ELR (cell line): ENCODE measurements at places on chromosomes 3 and 15.

GRCh38 chr3:138862924-138863775, 28.4 kb upstream of the PIK3CB start:
- DNase-seq, result peak; percentile 84

DNA sequence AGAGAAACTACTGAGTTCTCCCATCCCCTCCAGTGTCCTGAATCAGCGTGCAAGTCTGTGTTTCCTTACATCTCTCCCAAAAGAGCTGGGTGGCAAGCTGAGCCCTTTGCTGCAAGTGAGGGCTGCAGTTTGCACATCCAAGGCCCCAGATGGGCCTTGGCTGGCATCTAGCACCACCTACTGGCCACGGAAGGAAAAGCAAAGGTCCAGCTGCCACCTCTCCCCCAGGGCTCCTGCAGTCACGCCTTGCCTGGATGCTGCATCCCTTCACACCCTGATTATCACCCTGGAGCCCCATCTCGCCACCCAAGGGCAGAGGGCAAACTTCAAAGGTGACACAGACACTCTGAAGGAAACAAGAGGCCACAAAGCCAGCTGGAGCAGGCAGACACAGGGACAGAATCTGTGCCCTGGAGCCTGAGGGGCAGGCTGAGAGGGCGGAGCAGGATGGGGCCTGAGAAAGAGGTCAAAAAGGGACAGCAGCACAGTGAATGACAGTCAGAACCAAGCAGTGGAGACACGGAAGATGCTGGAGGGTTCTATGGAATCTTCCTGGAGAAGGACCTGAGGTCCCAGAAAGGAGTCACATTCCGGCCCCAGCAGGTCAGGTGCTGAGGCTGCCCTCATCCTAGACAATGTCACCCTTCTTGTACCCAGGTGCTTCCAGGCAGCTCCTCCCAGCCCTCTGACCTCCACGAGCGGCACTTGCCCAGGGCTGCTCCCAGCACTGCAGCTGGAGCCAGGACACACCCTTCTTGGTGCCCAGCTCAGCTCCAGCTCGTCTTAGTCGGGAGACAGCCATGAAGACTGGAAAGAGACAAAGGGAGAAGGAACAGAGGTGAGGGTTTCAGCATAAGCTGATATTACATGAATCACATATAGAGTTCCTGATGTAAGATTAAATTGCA, 18.3 kb upstream of the NTRK3 start:
- DNase-seq, result peak; percentile 55

DNA sequence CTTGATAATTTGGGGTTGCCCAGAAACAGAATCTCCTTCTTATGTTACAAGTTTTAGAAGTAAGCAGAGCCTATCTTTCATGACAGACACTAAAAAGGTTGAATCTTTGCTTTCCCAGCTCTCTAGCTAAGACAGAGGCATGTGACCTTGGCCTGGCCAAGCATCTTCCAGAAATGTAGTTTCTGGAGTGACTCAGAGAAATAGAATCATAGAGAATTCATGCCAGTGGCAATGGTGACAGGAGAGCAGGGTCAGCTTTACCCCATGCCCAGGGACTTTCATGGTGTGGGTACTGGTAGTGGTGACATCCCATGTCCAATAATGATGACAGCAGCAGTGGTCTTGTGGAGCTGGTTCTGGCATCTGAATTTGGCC, 4.0 kb upstream of the PARP6 start:
- DNase-seq, result no peak

DNA sequence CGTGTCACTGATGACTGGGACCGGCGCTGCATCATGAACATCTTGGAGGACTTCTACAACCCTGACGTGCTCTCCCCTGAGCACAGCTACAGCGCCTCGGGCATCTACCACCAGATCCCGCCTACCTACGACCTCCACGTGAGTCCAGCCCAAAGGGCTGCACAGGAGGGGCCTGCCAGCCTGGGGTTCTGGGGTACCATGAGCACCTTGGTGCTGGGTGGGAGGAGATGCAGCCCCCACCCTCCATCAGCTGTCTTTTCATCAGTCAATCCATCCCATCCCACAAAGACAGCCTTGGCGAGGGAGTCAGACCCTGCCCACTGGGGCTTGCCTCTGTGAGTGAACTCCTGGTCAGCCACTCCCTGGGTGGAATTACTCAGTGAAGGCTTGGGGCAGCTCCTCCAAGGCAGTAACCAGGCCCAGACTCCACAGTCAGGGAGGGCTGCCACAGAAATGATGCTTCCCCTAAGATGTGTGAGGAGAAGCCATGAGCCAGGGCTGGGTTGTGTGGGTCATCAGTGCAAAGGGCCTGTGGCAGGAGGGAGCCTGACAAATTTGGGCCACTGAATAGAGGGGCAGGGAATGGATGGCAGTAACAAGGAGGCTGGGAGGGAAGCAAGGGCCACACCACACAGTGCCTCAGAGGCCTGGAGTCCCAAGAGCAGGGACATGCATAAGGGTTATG, 47.9 kb downstream of the SEMA3G start:
- DNase-seq, result no peak

DNA sequence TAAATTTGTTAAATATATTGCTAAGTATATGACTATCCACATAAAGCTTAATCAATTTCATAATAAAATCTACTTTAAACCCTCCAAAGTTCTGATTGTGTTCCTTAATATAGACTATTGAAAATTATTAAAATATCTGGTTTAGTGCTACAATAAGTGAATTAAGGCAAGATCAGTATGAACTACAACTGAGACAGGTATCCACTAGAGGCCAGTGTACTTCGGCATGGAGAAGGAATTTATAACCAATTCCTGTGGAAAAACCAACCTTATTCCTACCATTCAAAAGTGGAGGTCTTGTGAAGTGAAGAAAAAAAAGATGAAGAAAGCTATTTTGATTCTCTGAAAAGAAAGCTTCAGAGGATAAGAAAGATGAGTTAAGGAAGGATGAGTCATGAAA, 237.7 kb downstream of the SUCLG2 start:
- peak; percentile 7 for DNase-seq

GRCh38 chr3:37989821-37990480, 635 bp upstream of the VILL start:
- no peak for DNase-seq

- DNase-seq, result peak; percentile 81
These were observed 12.1 kb downstream of the PTPRG start for GRCh38 chr3:61573441-61573840.

DNA sequence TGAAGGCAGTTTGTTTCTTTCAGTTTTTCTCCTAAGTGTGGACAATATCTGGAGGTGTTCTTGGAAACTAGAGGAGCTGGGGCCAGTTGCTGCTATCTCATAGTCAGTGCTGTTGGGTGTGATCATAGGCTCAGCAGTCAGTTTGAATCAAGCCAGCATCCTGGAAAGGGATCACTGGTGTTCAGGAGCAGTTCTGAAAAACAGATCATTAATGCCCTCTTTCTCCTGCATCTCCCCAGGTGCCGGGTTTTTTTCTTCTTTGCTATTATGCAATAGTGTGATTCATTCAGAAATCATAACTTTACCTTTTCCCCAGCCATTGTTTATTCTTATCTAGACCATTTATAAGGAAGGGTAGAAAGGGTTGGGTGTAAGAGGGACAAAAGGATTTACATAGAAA, 24.0 kb downstream of the LNP1 start:
- peak; percentile 19 for DNase-seq

DNA sequence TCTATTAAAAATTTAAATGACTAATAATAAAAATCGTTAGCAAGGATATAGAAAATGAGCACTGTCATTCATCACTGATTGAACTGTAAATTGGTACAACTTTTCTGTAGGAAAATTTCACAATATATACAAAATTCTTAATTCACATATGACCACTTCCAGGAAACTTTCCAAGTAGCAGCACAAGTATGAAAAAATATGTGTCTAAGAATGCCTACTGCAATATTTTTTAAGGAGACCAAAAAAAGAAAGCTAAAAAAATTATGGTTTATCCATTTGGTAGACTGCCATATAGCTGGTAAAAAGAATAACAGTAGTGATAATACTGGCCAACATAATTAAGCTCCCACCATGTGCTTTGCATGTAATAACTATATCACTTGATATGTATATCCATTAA, 59.2 kb downstream of the KLHL6 start:
- no peak for DNase-seq

- peak; percentile 80 for DNase-seq
These were observed 24.9 kb upstream of the SIAH2 start for GRCh38 chr3:150787741-150788370.

- DNase-seq, result no peak
These were observed 17.2 kb downstream of the PTX3 start for GRCh38 chr3:157453824-157454223.

GRCh38 chr15:42490291-42490670, 660 bp downstream of the ZNF106 start:
- DNase-seq, result peak; percentile 26

DNA sequence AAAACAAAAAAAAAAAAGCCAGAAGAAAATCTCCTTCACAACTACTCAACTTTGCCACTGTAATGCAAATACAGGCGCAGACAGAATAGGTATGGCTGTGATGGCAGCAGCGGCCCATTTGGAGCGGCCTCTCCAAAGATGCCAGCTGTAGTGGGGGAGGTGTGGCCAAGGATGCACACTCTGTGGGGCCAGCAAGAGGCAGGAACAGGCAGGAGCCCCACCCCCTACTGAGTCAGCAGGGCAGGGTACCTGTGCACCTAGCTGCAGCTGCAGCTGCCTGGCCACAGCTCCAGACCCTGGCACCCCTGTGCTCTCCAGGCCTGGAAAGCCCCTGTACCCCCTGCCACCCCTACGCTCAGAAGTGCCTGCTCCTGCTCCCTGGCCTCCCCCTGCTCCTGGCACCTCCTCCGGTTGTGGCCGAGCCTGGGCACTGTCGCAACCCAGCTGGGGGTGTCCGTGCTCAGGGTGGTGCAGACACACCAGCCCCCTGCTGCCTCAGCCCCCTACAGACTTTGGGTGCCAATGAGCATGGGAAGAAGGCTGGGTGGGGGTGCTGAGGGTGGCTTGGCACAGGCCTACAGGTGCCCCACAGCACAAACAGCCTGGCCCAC, 312.7 kb downstream of the ULK4 start:
- no peak for DNase-seq

DNA sequence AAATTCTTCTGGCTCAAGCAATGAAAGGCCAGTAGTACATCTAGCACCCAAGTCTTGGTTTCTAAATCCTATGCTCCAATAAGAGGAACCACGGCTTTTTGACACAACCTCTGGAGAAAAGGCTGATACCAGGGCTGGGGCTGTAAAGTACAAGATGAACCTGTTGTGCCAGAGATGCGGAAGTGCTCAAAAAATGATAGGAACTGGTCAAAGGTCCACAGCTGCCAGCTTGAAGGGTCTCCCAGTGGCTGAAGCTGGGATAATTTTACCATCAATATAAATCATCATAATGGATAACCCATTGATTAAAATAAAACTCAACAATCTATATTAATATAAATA, 558 bp upstream of the NCEH1 start:
- no peak for DNase-seq

GRCh38 chr3:195895861-195896360, 12.4 kb downstream of the TNK2 start:
- peak; percentile 57 for DNase-seq

- DNase-seq, result no peak
These were observed 166.4 kb upstream of the PROK2 start for GRCh38 chr3:71951361-71951760.

- DNase-seq, result no peak
These were observed 36.6 kb downstream of the DMXL2 start for GRCh38 chr15:51585986-51586385.

DNA sequence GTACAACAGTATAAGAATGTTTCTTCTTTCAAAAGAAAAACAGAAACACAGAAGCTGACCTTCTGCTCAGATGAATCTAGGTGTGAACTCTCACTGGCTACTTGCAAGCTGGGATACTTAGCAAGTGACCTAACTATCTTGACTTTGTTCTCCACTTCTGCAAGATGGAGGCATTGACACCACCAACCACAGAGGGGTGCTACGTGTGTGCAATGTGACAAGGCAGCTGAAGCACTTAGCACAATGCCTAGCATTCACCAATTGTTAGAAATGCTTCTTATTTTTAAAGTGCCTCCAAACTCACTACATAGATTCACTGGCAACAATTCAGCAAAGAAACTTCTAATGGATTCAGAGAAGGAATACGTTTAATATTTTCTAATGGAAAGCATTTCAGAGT, 331.4 kb upstream of the WNT5A start:
- no peak for DNase-seq

GRCh38 chr3:149005416-149005815, 14.1 kb downstream of the GYG1 start:
- DNase-seq, result peak; percentile 48

GRCh38 chr3:11438646-11439045, 166.4 kb downstream of the ATG7 start:
- DNase-seq, result no peak

DNA sequence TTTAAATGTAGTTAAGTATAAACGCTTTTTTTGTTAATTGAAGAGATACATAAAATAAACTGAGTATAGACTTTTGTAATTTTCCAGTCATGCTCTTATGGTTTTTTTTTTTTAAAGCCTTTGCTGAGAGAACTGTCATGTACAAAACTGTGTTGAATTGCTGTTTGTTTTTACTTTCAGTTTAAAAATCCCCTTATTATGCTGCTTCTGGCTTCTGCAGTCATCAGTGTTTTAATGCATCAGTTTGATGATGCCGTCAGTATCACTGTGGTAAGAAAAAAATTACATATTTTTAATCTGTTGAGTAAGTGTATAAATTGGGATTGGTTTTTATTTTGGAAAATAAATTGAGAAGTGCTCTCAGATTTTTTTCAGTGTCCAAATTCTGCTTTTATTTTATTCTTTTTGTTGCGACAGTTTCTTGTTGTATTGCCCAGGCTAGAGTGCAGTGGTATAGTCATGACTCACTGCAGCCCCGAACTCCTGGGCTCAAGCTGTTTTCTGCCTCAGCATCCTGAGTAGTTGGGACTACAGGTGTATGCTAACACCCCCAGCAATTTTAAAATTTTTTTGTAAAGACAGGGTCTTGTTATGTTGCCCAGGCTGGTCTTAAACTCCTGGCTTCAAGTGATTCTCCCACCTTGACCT, 40.7 kb downstream of the ATP2C1 start:
- no peak for DNase-seq

DNA sequence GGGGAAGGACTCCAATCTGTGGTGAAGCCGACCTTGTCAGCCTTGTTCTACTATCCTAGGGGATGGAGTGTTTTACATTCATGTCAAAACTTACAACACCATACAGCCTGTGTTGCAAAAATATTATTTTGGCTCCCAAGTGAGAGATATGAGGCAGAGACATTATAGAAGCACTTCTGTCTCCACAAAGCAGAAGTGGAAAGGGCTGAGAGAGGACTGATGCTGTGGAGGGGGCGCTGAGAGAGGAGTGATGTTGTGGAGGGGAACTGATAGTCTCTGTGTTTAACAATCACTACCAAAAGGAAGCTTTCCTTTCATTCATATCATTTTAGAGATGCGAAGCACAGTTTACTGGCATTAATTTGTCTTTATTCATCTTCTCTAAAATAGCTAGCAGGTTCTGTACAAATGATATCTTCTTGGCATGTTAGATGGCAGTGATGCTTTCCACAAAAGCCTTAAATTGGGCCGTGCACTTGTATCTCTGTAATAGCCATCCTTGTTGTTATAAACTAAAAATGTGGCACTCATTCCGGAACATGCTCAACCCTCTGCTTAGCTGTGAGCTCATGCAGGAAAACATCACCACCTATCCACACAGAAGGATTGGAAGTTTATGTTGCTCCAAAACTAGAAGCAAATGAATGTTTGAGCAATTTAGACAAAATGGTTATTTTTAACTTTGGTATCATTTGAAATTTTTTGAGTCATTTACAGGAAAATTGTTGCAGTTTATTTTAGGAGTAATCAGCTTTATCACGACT, 134.6 kb upstream of the TP63 start:
- no peak for DNase-seq
